Skeletal muscle cell (primary cell): ENCODE measurements at places on chromosomes 4 and X.

DNA sequence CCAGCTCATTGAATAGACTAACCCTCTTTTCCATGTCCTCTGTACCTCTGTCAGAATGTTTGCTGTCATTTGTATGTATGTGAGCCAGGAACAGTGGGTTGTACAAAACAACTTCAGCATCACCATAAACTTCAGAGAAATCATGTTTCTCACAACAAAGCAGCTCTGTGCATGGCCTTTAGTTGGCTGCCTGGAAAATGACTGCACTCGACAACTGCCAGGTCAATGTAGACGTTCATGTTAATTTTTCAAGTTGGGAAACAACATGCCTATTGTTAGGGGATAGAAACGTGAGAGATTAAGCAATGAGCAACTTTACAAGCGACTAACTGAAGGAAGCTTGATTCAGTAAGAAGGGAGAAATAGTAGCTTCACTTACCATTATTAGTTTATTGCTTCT lies 17.9 kb upstream of the CXCL11 start:
- no peak for DNase-seq

- DNase-seq: peak; percentile 19
Measured at GRCh38 chrX:102976793-102977495, 39.9 kb downstream of the RAB40AL start.

GRCh38 chr4:9898596-9899305 lies 117.3 kb downstream of the DRD5 start:
- DNase-seq: no peak

GRCh38 chr4:42627885-42628646 lies 28.8 kb downstream of the ATP8A1 start:
- no peak for DNase-seq

GRCh38 chr4:4772534-4772933 lies 86.9 kb upstream of the MSX1 start:
- no peak for DNase-seq

- no peak for DNase-seq
Measured at GRCh38 chrX:10052906-10053625, 85.9 kb downstream of the CLDN34 start.

DNA sequence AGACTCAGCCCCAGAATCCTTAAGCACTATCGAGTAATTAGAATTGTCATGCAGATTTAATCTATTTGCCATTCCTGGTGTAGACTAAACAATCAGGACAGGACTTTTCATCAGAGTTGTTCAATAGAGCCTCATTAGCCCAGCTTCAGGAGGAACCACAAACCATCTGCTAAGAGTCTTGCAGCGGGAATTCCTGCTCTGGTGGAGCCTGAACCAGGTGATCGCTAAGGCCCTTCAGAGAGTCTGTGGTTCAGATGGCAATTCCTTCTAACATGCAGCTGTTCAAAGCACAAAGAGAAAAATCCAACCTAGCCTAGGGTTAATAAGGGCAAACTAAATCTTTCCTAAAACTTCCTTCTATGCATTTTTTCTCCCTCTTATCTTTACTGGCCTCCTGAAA lies 119.1 kb upstream of the CPEB2 start:
- DNase-seq: no peak

- DNase-seq: no peak
Measured at GRCh38 chrX:123923211-123923610, 38.3 kb upstream of the STAG2 start.

GRCh38 chrX:140434347-140434746 lies 70.5 kb downstream of the SOX3 start:
- DNase-seq: no peak

DNA sequence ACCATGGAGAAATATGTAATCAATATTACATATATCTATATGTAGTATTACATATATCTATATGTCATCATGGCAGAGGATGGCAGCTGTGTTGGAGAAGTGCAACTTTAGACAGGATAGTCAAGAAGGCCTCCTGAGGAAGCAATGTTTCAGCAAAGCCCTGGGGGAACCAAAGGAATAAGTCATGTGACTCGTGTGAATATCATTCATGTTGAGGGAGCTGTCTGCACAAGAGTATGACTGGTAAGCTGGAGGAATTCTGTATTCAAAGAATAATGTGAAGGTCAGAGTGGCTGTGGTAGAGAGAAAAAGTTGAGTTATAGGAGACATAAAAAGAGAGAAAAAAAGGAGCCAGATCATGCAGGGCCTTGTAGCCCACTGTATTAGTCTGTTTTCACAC lies 92.9 kb upstream of the EDNRA start:
- no peak for DNase-seq

- DNase-seq: no peak
Measured at GRCh38 chr4:47013373-47013772, 18.0 kb upstream of the GABRB1 start.

DNA sequence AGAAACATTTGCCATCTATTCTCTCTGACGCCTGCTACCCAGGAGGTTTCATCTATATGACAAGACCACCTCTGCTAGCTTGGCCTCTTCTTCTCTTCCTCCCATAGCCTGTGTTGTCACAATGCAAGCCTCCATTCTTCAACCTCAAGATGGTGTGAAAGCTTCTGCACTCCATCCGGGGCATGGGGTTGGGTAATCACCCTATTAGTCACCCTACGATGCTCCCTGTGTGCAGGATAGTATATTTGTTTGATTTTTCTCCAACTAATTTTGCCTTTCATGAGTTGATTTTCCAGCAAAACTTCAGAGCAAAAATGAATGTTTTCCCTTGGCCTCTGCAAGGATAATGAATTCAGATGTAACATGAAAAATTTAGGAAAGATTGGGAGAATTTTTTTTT lies 128.0 kb upstream of the STS start:
- DNase-seq: no peak

GRCh38 chr4:81360737-81361136 lies 111.0 kb downstream of the RASGEF1B start:
- no peak for DNase-seq

DNA sequence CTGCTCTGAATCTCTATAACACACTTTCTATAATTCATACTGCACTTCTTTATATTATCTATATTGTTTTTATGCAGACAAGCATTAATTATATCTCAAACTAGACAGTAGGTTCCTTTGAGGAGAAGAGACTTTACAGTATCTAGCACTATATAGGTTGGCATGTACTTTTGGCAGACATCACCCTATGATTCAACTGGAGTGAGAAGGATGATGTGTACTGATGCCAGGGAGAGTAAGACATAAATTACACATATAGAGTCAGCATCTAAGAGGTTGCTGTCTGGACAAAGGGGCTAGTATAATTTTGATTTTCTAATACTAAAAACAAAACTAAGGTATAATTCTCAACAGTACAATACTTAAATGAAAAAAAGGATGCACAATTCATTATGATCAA lies 5.1 kb upstream of the RBM41 start:
- peak; percentile 4 for DNase-seq

GRCh38 chr4:152357206-152357605 lies 178.7 kb downstream of the FBXW7 start:
- DNase-seq: no peak

DNA sequence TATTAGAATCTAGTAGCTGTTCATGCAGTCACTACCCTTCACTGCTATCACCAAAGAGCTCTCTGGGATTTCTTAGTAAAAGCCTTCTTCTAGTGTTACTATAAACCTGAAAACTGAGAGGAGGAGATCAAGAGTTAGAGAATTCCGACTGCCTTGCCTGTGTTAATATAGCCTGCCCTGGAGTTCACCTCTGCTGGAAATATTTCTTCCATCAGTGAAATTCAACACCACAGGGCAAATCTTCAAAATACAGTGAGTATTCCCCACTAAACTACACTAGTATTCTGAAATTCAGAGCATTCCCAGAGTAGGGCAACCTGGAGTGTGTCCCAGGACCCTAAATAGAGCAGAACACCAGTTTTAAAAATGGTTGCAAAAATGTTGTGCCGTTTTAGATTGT lies 301.1 kb downstream of the ARHGAP24 start:
- DNase-seq: no peak

DNA sequence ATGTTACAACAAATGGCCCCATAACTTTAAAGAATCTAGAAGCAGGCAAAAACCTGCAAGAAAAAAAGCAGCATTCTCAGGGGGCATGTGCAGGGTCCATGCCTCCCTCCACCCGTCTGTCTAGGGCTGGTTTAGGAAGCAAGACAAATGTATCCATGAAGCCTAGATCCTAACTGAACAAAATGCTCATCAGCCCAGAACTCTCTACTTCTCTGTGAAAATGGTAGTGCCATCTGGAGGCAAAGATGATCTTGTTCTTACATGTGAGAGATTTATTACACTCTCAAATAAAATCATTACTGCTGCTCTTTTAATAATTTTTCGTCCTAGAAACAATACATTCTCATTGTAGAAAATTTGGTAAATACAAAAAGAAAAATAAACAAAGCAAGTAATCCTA lies 26.7 kb downstream of the NR3C2 start:
- DNase-seq: no peak

GRCh38 chrX:150409486-150409885 lies 46.4 kb downstream of the MAMLD1 start:
- DNase-seq: no peak

- no peak for DNase-seq
Measured at GRCh38 chr4:2900741-2901140, 57.1 kb downstream of the ADD1 start.

DNA sequence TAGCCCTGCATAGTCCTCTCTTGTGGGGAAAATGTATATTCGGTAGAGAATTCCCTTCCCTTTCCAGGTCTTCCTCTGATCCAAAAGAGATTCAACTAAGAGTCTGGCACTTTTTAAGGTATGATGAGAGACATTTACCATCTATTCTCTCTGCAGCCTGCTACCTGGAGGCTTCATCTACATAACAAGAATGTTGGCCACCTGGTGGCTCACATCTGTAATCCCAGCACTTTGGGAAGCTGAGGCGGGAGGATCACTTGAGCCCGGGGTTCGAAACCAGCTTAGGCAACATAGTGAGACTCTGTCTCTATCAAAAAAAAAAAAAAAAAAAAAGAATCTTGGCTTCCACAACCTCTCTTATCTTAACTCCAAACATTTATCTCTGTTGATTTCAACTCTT lies 40.4 kb upstream of the NOCT start:
- no peak for DNase-seq

DNA sequence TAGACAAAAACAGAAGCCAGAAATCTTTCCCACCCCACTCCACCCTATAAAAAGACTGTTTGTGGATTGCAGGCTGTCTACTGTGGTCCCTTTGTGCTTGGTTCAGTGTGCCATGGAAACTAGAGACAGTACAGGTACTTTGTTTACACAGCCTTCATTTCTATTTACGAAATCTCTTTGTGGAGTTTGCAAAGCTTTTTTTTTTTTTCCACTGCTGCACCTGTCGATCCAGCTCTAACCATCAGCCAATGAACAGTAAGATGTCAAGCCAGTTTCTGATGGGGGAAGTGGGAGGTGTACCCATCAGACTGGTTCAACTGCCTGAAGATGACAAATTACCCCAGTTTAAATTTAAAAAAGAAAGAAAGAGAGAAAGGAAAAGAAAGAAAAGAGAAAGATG lies 20.2 kb upstream of the LRBA start:
- DNase-seq: no peak

DNA sequence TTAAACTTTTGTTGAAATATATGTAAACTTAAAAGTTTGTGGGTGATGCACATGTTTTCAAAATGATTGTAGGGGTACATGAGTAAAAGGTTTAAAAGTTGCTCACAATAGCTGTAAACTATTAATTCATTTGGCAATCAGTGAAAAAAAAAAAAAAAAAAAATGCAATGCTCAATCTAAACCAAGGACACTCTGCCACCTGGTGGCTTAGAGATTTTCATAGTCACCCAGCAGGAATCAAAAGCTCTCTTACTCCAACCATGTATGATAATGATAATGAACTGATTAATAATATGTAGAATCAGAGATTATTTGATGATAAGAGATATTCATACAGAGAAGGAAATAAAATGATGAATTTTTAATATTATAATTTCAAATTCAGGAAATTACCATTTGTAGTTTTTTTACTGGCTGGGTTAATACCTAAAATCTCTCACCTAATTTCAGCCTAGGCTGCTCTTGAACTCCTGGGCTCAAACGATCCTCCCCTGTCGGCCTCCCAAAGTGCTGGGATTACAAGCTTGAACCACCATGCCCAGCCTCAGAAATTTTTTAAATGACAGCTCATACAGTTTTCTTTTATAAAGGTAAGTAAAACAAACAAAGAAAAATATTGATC lies 46.9 kb upstream of the SLC25A4 start:
- no peak for DNase-seq

DNA sequence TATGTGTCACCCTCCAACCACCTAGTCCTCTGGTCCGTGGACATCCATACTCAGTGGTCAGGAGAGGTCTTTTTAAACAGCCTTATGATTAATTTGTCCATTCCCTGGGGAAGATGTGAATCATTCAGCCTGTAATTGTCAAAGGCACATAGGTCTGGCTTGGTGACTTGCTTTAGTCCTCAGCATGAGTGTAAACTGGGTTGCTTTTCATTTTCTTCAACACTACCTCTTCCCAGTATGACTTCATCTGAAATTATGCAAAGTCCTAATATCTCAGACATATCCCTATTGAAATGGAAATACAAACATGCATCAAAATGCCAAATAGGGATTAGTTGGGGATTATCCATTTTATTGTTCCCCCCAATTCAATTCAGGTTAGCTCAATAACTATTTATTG lies 208.3 kb upstream of the AMOT start:
- DNase-seq: no peak

GRCh38 chrX:133709501-133709900 lies 275.9 kb downstream of the GPC3 start:
- DNase-seq: no peak

DNA sequence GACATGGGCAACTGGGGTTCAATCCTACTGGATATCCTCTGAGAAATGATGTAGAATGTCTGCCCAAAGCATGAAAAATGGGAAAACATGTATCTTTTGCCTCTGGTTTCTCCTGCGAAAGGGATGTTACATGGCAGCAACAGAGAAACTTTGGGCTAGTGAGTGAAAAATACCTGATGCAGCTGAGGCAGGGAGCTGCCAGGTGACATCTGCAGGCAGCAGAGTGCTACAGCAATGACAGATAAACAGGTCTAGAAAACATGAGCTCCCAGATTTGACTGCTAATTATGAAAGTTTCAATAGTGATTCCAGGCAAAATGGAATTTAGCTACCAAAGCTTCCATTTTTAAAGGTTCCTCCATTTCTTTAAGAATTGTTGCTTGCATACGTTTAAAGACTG lies 4.8 kb upstream of the CXCL1 start:
- DNase-seq: no peak

- DNase-seq: peak; percentile 60
Measured at GRCh38 chr4:48899950-48900349, 6.6 kb downstream of the OCIAD2 start.

DNA sequence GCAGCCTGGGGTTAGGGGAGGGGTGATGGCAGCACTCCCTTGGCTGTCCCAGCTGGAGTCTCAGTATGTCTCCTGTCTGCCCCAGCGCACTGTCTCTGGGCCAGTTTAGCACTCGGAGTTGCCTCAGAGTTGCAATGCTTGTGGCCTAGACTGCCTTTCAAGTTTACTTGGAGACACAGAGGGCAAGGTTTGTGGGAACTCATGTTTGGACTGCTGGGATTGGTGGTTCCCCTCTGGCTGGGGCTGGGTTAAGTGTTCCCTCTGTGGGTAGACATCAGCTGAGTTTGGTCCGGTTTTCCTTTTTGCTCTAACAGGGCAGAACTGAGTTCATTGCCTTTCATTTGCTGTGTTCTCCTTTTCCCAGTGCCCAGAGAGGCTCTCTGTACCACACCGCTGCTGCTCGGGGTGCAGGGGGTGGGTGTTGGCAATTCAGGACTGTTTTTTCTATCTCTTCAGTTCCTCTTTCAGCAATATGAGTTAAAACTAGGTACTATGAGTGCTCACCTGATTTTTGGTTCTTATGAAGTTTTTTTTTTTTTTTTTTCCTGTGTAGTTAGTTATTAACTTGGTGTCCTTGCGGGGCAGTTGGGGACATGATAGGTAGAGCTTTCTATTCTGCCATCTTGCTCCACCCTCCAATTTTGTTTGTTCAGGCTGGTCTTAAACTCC lies 17.2 kb downstream of the RAB33B start:
- no peak for DNase-seq
